ENCODE measurements at places on chromosomes 3 and 15. TPM values are rescaled to one million over a fixed set of nuclear protein-coding genes. Genes with fewer than 3 reads are reported as not detected.
A peak's percentile ranks its signal among the peaks of the same experiment; 100 is the strongest.

DNA sequence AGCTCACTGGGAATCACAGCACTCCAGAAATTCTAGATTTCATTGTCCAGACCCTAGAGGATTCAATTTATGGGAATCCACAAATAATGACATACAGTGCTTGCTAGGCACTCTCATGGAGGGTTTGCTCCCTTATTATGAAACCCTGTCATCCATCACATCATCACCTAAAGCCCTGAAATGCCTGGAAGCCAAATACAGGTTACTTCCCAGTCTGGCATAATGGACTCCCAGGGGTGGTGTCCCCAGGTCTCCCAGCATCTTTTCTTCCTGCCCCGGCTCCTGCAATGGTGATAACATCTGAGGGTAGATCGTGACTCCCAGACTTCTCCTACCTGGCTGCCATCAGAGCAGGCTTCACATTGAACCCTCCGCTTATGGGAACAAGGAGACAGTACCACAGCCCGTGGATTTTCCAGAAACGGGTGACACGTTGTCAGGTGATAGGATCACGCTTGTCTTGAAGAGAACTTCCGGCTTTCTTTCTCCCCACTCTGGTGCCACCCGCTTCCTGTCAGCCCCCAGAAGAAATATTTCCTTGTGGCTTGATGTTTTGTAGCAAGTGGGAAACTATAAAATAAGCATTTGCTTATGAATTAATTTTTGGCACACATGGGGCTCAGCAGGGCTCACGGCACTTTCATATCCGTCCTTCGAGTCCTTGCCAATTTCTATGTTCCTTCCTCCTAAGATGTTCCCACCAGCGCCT is 238.7 kb upstream of the BHLHE40 start:
- DNase-seq: no peak

DNA sequence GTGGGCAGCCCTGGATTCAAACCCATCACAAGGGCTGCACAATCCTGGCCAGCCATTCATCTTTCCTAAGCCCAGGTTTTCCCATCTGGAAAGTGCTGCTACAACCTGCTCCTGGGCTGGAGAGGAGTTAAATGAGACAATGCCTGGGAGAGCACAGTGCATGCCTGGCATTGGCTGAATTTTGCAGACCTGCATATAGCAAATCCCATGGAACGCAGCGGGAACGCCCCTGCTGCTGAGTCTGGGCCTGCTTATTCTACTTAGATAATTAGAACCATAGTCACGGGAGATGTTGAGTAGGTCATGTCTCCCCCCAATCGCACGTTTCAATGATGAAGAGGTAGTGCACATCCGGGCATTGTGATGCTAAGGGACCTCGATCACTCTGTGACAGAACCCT is 46.6 kb downstream of the ABTB1 start:
- DNase-seq: no peak

DNA sequence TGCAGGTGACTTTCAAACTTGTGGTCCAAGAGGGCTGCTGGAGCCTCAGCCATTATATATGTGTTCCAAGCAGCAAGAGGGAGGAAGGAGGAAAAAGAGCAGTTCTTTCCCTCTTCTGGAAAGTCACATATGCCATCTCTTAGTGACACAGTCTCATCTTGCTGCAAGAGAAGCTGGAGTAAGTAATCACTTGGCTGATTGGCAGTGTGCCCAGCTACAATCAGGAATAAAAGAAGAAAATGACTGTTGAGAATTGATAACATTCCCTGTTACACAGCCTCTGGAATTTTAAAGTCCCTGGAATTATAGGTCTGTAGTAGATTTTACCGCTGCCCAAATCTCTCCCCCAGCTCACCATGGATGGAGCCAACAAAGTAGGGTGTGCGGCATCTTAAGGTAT is 31.4 kb upstream of the LYZL4 start:
- DNase-seq: no peak

- peak; percentile 83 for DNase-seq
These were observed 200.0 kb downstream of the CACNA2D3 start for GRCh38 chr3:54322354-54322753.

- DNase-seq: no peak
These were observed 14.7 kb downstream of the ZNF280D start for GRCh38 chr15:56718560-56718959.

PP2D1 gene
- total RNA-seq: not detected

STAC gene
- total RNA-seq: 0.65 TPM

RYR3 gene
- total RNA-seq: not detected

SOX14 gene
- total RNA-seq: not detected

LIPH gene
- 0.58 TPM for total RNA-seq

HGD gene
- 510 TPM for total RNA-seq

KBTBD8 gene
- 1.5 TPM for total RNA-seq

Measured in left lobe of liver (tissue), 2 donors.